Dermis blood vessel endothelial cell (primary cell): ENCODE measurements at places on chromosomes 1 and 21.

GRCh38 chr1:217272385-217272784 lies 358.5 kb downstream of the GPATCH2 start:
- no peak for DNase-seq

- no peak for DNase-seq
Measured at GRCh38 chr1:5297886-5298239, 643.5 kb downstream of the AJAP1 start.

DNA sequence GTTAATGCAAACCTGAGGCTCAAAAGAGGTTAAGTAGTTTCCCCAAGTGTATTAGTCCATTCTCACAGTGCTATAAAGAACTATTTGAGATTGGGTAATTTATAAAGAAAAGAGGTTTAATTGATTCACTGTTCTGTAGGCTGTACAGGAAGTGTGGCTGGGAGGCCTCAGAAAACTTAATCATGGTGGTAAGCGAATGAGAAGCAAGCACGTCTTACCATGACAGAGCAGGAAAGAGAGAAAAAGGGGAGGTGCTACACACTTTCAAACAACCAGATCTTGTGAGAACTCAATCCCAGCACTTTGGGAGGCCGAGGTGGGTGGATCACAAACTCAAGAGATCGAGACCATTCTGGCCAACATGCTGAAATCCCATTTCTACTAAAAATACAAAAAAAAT lies 38.5 kb upstream of the RXRG start:
- DNase-seq, result no peak

- no peak for DNase-seq
Measured at GRCh38 chr21:33206771-33207281, 22.9 kb upstream of the IFNAR2 start.

GRCh38 chr1:115679141-115679611 lies 37.4 kb downstream of the VANGL1 start:
- DNase-seq, result peak; percentile 21

- DNase-seq, result no peak
Measured at GRCh38 chr1:33150522-33150921, 31.3 kb downstream of the TRIM62 start.
